AG04450 (cell line): ENCODE measurements at places on chromosomes 13 and 19.
A peak's percentile ranks its signal among the peaks of the same experiment; 100 is the strongest.

DNA sequence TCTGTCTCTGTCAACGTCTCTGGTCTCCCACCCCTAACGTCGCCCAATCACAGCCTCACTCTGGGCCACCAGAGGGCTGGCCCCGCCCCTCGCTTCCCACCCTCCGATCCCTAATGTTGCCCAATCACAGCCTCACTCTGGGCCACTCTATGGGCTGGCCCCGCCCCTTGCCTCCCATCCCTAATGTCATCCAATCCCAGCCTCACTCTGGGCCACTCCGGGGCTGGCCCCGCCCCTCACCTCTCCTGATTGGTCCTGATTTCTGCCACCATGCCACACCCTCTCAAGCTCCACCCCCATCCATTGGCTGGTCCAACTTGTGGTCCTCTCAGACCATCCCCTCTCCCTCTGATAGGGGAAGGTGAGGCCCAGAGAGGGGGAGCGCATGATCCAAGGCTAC, 24.9 kb downstream of the CELF5 start:
- DNase-seq = no peak

GRCh38 chr19:44975444-44975843, 20.3 kb downstream of the CLPTM1 start:
- DNase-seq = no peak

DNA sequence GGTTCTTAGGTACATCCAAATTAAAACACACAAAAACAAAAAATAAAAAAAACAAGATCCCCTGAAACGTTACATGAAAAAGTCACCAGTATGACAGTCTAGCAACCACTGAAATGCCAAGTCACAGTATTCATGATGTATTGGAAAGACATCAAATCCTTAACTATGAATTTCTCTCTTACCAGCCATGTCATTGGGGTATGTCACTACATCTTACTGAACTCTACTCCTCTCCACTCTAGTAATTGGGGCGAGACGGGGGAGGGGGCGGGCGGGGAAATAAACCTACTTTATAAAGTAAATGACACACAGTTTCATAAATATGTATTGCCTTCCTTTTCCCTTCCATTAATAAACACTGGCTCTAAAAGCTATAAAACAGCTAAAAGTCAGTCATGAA, 65.5 kb downstream of the USP12 start:
- no peak for DNase-seq

DNA sequence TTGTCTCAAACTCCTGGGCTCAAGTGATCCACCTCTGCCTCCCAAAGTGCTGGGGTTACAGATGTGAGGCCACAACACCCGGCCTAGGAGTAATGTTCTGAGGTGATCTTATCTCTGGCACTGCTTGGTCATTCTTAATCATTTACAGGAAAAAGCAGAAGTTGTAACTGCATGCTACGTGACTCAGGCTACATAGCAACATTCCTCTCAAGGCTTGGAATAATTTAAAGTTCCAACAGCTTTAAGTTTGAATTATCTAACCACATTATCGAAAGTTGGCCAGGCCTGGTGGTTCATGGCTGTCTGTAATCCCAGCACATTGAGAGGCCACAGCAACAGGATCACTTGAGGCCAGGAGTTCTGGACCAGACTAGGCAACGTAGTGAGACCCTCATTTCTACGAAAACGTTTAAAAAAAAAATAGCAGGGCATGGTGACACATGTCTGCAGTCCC, 3.9 kb upstream of the B9D2 start:
- DNase-seq = peak; percentile 81

DNA sequence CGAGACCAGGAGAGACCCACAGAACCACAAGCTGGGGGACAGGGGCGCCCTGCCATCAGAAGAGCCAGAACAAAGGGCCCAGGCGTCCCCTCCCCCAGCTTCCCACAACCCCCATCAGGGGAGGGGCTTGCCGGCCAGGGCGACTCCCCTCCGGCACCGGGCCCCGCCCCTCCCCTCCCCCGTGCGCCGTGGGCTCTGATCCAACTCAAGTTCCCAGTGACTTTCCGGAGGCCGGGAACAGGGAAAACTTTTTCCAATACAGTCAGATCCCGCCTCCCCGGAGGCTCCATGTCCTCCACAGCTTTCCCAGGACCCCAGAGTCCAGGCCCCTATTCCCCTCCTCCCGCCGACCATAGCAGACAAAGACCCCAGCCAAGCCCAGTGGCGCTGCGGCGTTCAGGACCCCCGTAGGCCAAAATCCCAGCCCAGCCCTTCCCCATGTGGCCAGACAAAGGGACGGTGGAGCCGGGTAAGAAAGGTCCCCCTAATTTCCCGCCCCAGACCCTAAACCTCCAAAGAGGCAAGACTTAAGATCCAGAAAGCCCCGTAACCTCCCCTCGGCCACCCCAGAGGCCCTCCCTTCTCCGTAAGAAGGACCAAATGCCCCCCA, 673 bp downstream of the TEAD2 start:
- DNase-seq = peak; percentile 66

DNA sequence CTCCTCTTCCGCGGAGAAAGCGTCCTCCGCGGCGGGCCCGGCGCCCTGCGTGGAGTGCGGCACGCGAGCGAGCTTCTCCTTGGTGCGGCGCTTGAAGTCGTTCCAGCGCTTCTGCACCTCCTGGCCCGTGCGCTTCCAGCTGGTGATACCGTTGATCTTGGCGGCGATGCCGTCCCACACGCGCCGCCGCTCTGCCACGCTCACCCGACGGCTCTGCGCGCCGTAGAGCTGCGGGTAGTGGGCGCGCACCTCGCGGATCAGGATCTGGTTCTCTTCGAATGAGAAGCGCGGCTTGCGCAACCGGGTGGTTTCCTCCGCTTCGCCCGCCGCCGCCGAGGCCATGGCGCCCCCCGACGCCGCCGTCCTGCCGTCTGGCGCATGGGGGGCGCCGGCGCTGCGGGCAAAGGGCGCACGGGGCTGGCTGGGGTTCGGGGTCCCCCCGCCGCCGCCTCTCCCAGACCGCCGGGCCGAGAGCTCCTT, 941 bp downstream of the MYPOP start:
- DNase-seq = no peak

GRCh38 chr19:20102097-20102496, 24.3 kb downstream of the ZNF90 start:
- DNase-seq = no peak

GRCh38 chr13:99255271-99255670, 2.9 kb downstream of the GPR18 start:
- no peak for DNase-seq

DNA sequence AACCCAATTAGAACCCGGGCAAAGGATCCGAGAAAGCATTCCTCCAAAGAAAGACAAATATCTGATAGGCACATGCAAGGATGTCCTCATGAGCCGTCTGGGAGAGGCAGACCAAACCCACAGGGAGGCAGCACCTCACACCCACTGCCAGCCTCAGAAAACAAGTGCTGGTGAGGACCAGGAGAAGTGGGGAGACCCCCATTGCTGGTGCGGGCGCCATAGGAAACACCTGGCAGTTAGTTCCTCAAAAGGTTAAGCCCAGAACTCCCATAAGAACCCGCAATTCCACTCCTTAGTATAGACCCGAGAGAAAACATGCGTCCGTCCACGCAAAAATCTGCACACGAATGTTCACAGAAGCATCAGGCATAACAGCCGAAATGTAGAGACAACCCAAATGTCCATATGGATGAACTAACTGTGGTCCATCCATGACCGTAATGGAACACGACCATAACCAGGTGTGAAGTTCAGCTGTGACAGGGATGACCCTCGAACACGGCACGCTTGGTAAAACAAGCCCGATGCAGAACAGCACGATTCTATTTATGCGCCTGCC, 7.9 kb downstream of the ZNF787 start:
- no peak for DNase-seq

DNA sequence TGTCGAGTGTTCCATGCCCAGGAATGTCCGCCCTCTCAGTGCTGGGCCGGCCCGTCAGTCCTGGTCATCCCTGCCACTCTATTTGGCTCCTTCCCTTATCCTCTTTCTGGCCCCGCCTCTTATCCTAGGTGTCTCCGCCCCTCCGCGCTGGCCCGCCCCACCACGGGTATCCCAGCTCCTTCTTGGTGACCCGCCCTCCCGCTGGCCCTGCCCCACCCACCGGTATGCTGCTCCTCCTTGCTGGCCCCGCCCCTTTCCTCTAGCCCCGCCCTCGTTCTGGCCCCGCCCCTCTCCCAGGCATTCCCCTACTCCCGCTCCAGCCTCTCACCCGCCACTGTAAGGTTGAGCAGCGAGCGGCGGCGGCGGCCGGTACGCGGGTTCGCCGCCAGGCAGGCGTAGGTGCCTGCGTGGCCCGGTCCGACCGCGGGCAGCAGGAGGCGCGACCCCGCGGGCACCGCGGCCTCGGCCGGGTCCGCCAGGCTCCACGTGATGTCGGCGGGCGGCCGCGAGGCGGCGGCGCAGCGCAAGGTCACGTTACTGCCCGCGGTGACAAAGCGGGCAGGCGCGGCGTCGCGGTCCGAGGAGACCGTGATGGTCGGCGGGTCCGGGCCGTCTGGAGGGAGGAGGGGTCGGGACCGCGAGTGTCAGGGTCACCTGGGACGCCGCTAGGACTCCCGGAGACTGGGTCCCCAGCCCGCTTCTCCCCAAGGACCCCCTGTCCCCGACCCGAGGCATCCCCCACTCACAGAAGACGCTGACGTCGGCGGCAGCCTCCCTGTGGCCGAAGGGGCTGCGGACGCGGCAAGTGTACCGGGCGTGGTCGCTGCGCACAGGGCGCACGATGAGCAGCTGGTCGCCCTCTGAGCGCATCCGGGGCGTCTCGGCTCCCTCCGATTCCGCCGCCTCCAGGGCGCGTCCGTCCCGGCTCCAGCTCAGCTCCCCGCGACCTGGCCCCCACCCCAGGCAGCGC, 2.0 kb downstream of the VSIG10L start:
- DNase-seq = peak; percentile 91

- DNase-seq = peak; percentile 96
Observed at GRCh38 chr19:8367327-8368001, 3.5 kb downstream of the ANGPTL4 start.

DNA sequence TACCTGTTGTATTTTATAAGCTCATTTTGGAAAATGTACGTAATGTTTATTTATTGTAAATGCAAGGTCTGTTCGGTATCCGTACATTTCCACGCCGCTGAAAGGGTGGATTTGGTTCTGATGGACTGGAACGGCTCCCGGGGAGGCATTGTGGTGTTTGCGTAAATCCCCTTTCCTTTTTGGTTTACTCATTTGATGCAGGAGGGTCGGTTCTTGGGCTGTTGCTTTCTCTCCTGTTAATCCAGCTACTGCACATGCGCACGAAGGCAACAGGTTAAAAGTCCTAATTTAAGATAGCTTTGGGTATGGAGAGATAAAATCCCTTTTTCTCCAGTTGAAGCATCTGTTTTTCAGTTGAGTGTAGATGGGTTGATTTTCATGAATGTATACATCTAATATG, 224.4 kb downstream of the TM9SF2 start:
- DNase-seq = no peak

DNA sequence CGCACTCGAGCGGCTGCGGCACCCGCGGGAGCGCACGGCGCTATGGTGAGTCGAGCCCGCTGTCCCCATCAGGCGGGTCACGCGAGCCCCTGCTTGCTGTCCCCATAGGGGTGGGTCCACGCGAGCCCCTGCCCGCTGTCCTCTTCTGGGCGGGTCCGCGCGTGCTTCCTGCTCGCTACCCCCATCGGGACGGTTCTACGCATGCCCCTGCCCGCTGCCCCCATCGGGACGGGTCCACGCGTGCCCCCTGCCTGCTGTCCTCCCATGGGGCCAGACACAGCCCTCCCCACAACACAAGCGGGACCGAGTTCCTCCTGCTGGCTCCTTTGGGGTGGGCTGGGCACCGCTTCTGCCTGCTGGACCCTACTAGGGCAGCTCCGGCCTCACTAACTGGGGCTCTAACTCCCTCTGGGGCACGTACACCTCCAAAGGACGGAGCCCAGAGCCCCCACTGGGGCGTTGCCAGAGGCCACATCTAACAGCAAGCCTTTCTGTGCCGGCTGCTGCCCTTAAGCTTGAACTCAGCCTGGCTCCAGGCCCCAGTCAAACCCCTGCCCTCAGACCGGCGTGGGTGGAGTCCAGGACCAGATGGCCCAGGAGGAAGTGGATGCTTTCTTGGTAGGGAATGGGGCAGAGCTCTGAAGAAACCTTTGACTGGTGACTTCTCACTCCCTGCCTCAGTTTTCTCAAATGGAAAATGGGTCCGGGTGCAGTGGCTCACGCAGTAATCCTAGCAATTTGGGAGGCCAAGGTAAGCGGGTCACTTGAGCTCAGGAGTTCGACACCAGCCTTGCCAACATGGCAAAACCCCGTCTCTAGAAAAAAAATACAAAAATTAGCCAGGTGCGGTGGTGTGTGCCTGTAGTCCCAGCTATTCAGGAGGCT, 722 bp downstream of the COLGALT1 start:
- DNase-seq = no peak

DNA sequence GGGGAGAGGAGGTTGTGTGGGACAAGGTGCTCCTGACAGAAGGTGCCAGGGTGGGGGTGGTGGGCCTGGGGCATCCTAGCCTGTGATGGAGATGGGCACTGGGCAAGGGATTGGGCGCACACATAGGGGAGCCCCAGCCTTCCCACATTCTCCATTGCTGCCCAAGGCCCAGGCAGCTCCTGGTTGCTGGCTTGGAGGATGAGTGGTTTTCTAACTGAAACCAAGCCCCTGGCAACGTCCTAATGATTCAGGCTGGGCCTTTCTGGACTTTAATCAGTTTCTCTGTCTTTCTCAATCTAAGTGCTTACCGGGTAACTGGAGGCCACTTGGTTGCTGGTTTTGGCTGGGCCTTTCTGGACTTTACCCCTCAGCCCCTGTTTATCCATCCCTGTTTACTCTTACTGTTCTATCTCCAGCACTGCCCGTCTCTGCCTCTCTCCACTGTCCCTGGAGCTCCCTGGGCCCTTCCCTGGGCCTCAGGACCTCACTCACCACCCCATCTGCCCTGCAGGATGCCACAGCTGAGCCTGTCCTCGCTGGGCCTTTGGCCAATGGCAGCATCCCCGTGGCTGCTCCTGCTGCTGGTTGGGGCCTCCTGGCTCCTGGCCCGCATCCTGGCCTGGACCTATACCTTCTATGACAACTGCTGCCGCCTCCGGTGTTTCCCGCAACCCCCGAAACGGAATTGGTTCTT, 354 bp downstream of the CYP4F3 start:
- DNase-seq = no peak

- DNase-seq = no peak
Observed at GRCh38 chr19:23882493-23882892, 32.2 kb upstream of the ZNF726 start.

GRCh38 chr13:100506154-100506553, 82.4 kb downstream of the GGACT start:
- DNase-seq = no peak

GRCh38 chr19:58229255-58229639, 533 bp downstream of the ZNF544 start:
- DNase-seq = no peak

GRCh38 chr13:98978280-98978679, 416 bp upstream of the DOCK9 start:
- peak; percentile 69 for DNase-seq
